ENCODE measurements at places on chromosomes 6 and 20.

- no peak for DNase-seq
Observed at GRCh38 chr20:17849901-17850683, 118.5 kb downstream of the SNX5 start.

- no peak for DNase-seq
Observed at GRCh38 chr20:50870561-50871161, 60.6 kb downstream of the ADNP start.

GRCh38 chr6:5093231-5094015 lies 8.3 kb downstream of the PPP1R3G start:
- no peak for DNase-seq

DNA sequence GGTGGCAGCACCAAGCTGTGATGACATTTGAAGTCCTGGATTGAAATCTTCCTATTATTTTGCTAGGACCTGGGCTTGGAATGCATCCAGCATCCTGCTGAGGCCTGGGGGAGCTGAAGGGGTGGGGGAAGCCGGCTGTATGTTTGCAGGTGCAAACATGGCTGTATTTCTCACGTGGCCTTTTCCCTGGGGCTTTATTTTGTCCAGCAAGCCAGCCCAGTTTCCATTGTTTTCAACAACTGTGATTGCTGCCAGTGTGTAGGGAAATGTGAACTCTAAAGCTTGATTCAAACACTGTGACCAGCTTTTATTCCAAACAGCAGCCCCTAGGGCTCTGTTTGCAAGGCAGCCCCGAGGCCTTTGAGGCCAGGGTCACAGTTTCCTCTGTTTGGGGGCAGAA lies 683.0 kb downstream of the DHX35 start:
- DNase-seq, result no peak

DNA sequence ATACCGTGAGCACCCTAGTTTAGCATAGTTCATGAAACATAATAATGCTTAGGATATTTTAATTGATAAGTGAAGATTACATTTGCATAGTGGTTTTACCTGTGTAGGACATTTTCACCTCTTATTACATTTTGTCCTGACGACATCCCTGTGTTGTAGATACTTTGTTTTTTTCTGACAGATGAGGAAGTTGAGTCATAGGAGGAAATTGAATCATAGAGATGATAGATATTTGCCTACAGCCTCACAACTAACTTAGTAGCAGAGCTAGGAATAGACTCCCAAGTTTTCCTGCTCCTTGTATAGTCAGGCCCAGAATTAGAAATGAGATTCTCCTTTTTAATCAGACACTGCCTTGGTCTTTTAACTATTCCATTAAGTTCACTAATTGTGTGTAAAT lies 100.5 kb upstream of the SUPT3H start:
- DNase-seq, result no peak

Measured in activated CD8-positive, alpha-beta memory T cell treated with anti-CD3 and anti-CD28 coated beads, Interleukin-2, amount 50 U/mL, for 4 hours (primary cell).